ENCODE measurements at places on chromosomes 5 and 9.
A peak's percentile ranks its signal among the peaks of the same experiment; 100 is the strongest.

DNA sequence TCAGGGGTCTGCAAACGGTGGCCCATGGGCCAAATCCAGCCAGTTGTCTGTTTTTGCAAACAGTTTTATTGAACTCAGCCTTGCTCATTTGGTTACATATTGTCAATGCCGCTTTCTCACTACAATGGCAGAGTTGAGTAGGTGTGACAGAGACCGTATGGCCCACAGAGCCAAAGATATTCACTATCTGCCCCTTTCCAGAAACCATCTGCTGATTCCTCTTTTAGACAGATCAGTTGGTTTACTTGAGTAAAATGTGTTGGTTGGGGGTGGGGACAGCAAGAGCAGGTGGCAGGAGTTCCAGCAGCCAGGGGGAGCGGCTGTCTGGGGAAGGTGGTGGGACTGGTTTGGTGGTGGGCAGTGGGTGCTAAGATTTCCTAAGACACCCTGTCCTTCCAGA, 54.8 kb downstream of the COL27A1 start:
- DNase-seq = no peak

- DNase-seq = no peak
Observed at GRCh38 chr5:65299861-65300260, 181.9 kb downstream of the ADAMTS6 start.

GRCh38 chr9:12784461-12785259, 9.8 kb downstream of the LURAP1L start:
- no peak for DNase-seq

DNA sequence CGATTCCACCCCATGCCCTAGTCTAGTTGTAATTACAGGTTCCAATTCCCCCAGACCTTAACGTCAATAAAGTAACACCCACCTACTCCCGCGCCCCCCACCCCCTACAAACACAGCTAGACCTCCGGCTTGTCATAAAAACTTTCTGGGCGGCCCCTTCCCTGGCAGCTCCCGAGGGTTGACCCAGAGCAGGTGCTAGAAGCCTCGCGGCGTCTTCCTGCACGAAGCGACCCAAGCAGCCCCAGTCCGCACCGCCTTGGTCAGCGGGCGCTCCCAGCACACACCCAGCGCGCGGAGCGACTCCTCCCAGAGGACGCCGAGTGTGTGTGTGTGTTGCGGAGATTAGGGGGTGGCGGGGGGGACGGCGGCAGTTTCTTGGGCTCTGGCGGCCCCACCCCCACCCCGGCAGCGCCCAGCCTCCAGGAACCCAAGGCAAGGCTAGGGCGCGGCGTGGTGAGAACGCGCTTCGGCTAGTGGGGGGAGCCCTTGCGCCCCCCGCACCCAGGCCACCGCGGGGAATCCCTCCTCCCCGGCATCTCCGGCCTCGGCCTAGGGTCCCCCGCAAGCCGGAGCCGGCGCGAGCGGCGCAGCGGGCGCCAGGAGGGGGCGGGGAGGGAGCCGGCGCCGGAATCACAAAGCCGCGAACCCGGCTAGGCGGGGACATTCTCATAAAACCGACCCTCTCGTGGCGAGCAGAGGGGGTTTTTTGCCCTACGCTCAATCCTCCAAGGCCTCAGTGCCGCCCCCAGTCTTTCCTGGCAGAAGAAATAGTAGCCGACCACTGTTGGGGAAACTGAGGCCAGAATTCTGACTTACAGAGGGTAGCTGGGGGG, 2.2 kb downstream of the PCDH1 start:
- DNase-seq = no peak

DNA sequence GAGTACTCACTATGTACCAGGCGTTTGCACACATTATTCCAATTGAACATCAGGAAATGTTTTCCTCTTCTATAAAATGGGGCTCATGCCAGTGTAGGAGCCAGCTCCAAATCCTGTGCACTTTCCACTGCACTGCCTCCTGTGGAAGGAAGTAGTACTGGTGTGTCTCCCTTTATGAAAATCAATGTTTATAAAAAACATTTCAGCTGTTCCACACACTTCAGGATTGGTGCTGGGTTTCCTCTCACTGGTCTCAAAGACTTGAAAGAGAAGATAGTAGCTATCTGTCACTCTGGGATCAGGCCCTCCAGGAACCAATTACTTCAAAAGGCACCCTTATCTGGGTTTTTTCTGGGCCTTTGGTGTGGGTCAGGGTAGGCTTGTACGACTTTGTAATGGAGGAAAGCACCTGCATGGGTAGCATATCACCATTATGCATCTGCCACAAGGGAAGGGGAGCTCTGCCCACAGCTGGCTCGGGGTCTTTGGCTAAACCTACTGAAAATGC, 32.5 kb downstream of the RAB14 start:
- DNase-seq = no peak

- DNase-seq = no peak
Observed at GRCh38 chr5:154547551-154547950, 69.5 kb upstream of the HAND1 start.

DNA sequence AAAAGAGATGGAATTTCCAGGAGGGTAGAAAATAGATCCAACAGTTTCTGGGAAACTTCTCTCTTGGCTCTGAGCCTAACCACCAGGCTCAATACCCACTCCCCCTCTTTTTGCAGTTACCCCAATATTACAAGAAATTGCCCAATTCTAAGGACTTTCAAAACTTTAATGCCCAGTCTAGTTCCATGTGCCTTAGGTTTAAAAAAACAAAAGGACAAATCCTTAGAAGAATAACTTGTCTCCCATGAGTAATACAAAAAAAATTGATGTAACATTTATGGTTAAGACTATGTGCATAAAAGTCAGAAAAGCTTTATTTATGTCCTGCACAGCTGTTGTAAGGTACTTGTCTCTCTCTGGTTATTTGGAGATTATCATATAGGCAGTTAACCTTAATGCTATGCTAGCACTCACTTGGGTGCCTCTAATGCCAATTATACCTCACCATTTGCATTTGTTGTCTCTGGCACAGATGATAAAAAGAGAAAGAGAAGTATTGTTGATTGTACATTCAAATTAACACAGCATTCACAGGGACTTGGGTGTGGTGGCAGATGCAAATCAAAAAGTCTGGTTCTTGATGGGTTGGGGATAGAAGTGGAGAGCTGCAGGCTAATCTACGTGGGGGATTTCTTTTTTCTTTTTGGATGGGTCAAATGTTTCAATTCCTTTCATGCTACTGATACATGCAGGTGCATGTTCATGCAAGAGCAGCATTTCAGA, 159.4 kb downstream of the PIK3R1 start:
- no peak for DNase-seq

GRCh38 chr9:135705376-135705775, 3.4 kb downstream of the KCNT1 start:
- DNase-seq = no peak

- DNase-seq = peak; percentile 58
Observed at GRCh38 chr5:38473008-38473407, 83.4 kb downstream of the LIFR start.

GRCh38 chr9:115957585-115957984, 196.0 kb upstream of the PAPPA start:
- DNase-seq = no peak

GRCh38 chr9:128877852-128878251, 3.9 kb downstream of the KYAT1 start:
- DNase-seq = no peak

DNA sequence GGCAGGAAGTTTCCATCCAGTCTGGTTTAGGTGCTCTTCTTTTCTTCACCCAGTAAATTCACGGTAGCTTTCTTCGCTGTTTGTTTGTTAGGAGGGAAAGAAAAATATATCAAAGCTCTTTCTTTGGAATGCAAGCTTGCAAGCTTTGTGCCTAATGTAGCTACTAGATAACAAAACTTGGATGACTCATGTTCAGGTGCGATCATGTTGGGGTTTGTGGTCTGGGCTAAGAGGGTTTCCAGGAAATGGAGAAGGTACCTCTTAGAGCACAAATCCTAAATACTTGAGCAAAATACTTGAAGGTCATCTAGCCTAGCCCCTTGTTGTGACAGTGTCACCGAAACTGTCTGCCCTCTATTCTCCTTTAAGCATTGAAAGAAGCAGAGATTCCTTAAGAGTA, 17.7 kb downstream of the SRP19 start:
- DNase-seq = no peak

DNA sequence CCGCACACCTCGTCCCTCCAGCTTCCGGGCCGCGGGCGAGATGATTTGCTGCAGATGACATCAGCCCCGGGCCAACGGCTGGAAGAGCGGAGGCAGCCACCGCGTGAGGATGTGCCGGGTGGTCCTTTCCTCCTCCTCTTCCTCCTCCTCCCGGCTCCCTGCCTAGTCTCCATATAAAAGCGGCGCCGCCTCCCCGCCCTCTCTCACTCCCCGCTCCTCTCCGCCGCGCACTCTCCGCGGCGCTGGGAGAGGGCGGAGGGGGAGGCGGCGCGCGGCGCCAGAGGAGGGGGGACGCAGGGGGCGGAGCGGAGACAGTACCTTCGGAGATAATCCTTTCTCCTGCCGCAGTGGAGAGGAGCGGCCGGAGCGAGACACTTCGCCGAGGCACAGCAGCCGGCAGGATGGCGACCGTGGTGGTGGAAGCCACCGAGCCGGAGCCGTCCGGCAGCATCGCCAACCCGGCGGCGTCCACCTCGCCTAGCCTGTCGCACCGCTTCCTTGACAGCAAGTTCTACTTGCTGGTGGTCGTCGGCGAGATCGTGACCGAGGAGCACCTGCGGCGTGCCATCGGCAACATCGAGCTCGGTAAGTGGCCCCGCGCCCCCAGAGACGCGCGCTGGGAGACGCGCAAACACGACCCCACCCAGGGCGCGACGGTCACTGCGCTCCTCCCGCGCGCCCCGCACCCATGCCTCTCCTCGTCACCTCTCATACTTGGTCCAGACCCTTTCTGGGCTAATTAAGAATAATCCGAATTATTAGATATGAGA, at the start of gene MAP1B:
MAP1B (plus strand) TSS at position 345 of the 770 bp plus-strand sequence; CDS start at position 402, 57 bp downstream.
- DNase-seq = peak; percentile 66

DNA sequence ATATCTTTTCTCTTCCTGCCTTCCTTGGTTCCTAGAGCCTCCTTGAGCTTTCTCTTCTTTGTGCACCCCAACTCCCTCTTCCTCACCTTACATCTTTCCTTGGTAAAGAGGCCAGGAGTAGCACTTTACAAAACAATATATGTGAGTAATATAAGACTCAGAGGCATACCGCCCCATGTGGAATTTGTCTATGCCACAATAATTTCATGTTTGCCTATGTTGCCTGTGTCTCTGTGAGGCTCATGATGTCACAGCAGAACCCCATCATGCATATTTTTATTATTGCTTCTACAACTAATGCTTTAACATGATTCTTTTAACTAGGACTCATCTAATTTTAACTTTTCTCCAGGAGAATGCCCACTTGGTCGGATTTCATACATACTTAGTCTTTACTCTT, 15.0 kb upstream of the LVRN start:
- no peak for DNase-seq

DNA sequence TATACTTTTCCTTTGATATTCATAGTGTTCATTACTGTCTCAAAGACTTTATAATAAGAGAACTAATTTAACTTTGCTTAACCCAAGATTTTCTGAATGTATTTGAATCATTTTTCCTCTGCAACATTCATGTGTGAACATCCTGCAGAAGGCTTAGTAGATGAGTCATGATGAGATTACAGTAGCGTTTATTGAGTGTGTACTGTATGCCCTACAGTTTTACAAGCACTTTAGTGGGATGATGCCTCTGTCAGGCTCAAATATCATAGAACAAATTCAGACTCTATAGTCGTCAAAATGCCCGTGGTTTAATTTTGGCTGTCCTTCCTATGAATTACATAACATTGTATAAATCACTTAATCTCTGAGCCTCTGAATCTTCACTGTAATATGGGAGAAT, 41.2 kb downstream of the FYB1 start:
- DNase-seq = no peak

- no peak for DNase-seq
Observed at GRCh38 chr5:123360910-123361309, 62.3 kb downstream of the CEP120 start.
